Mucosa of gallbladder (tissue), 1 donor: ENCODE measurements at places on chromosomes 12 and 14.

DNA sequence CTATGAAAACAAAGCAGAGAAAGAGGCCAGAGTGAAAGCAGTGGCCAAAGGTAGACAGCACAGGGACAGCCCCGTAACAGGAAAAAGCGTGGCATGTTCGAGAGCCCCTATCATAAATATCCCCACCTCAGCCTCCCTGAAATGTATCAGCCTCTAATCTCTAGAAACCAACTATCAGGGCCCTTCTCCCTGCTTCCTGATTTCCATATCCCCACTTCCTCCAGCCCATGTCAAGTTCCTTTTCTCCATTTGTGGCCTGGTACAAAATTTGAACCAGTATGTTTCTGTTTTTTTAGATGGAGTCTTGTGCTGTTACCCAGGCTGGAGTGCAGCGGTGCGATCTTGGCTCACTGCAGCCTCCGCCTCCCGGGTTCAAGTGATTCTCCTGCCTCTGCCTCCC, 16.9 kb downstream of the DEPDC4 start:
- no peak for DNase-seq

GRCh38 chr12:90428465-90428864, 526.5 kb downstream of the CCER1 start:
- no peak for DNase-seq

DNA sequence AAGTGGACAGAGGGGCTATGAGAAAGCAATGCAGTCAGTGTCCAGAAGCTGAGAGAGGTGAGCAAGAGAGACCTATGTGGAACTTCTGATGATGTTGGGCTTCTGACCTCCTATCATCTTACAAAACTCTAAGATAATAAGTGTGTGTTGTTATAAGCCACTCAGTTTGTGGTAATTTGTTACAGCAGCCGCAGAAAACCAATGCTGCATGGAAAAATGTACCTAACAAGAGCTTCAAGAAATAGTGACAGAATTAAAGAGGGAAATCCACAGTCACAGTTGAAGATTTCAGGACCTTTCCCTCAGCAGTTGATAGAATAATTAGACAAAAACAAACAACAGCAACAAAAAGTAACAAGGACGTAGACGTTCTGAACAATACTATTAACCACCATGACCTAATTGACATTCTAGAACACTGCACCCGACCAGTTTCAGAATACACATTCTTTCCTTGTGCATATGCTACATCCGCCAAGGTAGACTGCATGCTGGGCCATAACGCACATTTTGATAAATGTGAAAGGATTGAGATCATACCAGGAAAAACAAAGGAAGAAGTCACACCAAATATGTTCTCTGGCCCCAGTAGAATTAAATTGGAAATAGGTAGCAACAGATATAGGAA, 1.8 kb upstream of the EVL start:
- DNase-seq: no peak

GRCh38 chr12:78118486-78118885, 287.8 kb downstream of the NAV3 start:
- DNase-seq: no peak

DNA sequence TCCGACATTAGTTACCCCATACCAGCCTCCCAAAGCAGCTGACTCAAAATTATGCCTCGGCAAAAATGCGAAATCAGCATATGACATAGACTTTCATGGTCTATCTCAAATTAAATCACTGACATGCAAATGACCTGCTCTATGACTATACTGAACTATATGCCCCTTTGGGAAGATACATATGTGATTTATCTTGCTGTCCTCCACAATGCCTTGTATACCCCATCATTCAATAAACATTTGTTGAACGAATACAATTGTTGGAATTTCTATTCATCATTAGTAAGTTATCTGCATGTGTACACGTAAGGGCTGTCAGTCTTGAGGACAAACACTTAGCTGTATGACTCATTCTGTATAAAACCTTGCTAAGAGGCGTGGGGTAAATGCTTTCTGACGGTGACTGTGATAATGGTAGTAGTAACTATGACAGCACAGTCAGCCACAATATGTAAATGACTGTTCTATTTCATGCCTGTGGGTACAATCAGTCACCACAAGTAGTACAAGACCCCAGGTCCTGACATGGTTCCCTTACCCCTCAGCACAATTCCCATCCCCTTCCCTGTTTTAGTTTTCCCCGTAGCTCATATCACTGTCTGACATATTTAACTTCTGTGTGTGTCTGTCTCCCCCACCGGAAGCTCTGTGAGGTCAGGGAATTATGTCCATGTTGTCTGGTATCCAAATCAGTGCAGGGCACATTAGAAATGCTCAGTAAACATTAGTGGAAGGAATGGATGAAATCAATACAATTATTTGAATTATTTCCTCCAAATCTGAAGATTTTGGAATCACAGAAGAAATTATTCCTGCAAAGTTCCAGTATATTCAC, 42.8 kb downstream of the STXBP6 start:
- no peak for DNase-seq
